ENCODE measurements at places on chromosomes 2 and 18.

GRCh38 chr2:13550285-13551231, 833.8 kb downstream of the TRIB2 start:
- DNase-seq: no peak

DNA sequence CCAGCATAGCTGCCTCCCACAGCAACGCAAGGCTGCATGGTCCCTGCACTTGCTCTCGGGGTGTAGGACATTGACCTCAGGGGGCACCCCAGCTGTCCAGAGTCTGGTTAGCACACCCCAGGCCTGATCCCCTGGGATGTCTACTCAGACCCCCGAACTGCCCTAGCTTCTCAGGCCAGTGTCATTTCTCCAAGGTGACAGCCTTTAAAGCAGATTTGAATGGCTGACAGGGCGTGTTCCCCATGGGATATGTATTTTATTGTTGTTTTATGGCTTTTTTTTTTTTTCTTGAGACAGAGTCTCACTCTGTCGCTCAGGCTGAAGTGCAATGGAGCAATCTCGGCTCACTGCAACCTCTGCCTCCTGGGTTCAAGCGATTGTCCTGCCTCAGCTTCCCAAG, 40.8 kb upstream of the PTMA start:
- DNase-seq: no peak

- peak; percentile 36 for DNase-seq
These were observed 102.1 kb upstream of the HS6ST1 start for GRCh38 chr2:128420776-128421175.

DNA sequence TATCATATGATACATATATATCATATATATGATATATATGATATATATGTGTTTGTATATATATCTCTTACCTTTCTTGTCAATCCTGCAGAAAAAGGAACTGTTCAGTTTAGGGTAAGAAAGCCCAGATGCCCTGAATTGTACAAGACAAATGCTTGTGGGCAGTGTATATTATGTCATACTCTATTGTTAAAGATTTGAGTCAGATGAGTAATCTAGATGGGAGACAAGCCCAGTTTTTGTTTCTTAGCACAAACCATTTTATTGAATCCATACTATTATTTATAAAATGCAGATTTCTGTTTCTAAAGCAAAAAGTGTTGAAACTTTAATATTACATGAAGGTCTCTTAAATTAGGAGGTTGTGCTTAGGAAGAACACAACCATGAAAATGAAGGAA, 90.6 kb downstream of the VRK2 start:
- no peak for DNase-seq

GRCh38 chr18:48868468-48869466, 82.0 kb downstream of the SMAD7 start:
- peak; percentile 62 for DNase-seq

DNA sequence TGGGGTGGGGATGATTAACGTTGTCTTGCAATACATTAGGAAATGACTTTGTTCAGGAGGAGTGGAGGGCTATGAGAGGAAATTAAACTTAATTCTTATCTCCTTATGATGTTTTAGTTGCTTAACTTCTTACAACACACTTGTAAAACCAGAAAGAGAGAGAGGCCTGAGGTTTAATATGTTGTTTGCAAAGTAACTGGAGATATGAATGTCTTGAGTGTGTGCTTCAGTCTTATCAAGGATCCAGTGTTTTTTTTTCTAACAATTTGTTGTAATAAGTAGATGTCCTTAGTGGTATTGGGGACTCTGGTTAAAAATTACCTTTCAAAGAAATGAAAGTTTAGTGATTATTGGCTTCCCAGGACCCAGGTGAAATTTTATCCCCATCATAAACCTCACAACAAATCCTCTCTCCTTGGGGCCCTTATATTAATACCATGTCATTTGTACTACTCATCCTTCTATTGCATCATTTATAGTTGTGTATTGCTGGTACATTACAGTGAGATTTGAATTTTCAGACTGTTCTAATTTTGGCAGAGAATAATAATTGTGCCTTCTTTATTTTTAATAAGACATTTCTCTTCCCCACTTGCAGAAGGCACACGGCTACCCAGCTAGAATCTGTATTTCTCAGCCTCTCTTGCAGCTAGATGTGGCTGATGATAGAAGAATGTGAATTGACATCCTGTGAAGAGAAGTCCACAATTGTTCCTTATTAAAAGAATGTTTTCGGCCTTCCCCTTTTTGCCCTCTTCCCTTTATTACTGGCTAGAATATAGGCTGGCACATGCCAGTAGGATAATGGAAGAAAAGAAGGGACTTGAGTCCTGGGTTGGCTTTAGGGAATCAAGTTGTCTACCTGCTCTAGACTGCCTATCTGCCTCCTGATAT, 91.9 kb upstream of the CXCR4 start:
- no peak for DNase-seq

DNA sequence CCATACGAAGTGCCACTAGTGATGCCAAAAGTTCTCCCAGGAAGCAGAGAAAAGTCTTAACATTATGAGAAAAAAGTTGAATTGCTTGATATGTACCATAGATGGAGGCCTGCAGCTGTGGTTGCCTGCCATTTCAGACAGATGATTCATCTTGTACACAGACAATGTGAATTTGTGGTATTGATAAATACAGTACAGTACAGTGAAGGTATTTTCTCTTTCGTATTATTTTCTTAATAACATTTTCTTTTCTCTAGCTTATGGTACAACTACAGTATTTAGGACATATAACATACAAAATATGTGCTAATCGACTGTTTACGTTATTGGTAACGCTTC, 33.6 kb upstream of the VWC2L start:
- no peak for DNase-seq

- DNase-seq: no peak
These were observed 908 bp downstream of the ERLEC1 start for GRCh38 chr2:53787614-53788289.

DNA sequence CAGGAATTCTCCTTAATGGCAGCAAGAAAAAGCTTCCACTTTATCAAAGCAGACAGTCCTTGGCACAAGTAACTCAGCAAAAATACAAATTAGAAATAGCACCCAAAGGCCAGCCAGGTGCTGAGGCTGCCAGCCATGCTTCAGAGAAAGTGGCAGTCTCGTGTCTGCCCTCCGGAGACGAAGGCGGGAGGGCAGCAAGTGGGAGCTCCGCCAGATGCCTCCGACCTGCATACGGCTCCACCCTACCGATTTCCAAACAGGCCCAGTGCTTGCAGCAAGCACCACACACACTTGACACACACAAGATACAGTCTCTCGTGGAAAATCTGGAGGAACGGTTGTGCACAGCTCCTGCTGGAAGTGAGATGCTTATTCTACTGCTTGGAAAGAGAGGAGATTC, 134.9 kb upstream of the REV1 start:
- DNase-seq: no peak

DNA sequence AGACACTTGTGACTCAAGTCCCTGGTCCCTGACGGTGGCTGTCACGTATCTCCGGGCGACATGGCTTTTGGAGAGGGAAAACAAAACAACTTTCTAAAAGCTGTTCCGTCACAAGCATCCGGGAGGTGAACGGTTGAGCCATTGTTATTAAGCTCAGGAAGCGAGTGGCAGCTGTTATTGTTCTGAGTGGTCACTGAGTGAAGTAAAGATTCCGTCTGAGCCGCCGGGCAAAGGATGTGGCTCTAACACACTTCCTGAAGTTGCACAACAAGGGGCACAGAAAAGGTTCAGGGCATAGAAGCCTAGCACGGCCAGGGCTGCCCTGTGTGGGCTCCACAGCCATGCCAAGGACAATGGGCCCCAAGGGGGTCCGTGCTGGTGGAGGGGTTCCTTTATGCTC, 24.3 kb downstream of the INPP5D start:
- DNase-seq: peak; percentile 24

GRCh38 chr18:47872426-47872825, 58.0 kb downstream of the SMAD2 start:
- DNase-seq: no peak

GRCh38 chr2:209933499-209934483, 68.6 kb upstream of the RPE start:
- DNase-seq: no peak

DNA sequence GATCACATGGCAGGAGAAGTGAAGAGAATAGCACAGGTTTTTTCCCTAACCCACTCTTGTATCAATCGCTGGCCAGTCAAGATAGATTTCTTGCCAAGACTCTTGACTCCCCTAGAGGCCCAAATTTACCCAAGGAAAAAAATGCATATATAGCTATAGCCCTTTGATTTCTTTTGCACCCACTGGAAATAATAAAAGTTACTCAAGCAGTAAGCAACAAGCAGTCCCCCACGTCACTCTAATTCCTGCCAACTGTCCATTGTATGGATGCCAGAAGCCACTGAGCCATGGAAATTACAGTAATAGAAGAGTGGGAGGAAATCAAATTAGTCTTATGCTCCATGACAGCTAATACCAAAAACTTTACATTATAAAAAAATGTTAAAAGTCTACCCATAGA, 125.3 kb upstream of the SLC39A10 start:
- no peak for DNase-seq

Data from chondrocyte (in vitro differentiated cells).